ENCODE measurements at places on chromosomes 2 and 18. TPM values are rescaled to one million over a fixed set of nuclear protein-coding genes. Genes with fewer than 3 reads are reported as not detected.

Gene DSC2
- 4.1 TPM for polyA plus RNA-seq

Gene TRAK2
- 16.6 TPM for polyA plus RNA-seq

Gene CROCC2
- polyA plus RNA-seq: not detected

Gene LRRC30
- not detected for polyA plus RNA-seq

Gene GRHL1
- polyA plus RNA-seq: 2.3 TPM

Gene CEBPZOS
- 60.7 TPM for polyA plus RNA-seq

Gene IL36A
- not detected for polyA plus RNA-seq

Gene FABP1
- polyA plus RNA-seq: 1,596 TPM

Gene CAVIN2
- polyA plus RNA-seq: 17.9 TPM

DNA sequence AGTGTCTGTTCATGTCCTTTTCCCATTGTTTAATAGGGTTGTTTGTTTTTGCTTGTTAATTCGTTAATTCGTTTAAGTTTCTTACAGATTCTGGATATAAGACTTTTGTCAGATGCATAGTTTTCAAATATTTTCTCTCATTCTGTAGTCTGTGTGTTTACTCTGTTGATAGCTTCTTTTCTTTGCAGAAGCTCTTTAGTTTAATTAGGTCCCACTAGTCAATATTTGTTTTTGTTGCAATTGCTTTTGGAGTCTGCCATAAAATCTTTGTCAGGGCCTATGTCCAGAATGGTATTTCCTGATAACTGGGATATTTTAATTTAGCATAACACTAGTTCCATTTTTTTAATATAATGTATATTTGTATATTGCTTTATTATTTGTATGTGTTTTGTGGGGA, 1380.1 kb downstream of the SUCLG1 start:
- DNase-seq: no peak

DNA sequence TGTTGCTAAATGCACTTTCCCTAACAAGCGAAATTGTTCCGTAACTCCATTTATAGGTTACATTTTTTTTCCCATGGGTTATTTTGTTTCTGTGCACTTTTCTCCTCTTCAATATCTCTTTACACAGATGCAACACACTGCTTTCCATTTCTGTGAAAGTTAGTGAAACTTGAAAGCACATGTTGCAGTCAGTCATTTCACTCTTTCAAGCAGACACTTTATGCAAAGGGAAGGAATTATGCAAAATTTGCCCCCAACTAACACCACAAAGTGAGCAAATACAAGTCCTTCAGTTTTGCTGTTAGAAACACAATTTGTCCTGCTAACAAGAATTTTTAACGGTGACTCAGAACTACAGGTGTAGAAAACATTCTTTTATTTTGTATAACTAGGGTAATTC, 124.8 kb downstream of the PTH2R start:
- no peak for DNase-seq

- DNase-seq: no peak
Observed at GRCh38 chr2:199764273-199764800, 86.7 kb downstream of the FTCDNL1 start.

GRCh38 chr2:51105811-51106210, 73.9 kb upstream of the NRXN1 start:
- no peak for DNase-seq

DNA sequence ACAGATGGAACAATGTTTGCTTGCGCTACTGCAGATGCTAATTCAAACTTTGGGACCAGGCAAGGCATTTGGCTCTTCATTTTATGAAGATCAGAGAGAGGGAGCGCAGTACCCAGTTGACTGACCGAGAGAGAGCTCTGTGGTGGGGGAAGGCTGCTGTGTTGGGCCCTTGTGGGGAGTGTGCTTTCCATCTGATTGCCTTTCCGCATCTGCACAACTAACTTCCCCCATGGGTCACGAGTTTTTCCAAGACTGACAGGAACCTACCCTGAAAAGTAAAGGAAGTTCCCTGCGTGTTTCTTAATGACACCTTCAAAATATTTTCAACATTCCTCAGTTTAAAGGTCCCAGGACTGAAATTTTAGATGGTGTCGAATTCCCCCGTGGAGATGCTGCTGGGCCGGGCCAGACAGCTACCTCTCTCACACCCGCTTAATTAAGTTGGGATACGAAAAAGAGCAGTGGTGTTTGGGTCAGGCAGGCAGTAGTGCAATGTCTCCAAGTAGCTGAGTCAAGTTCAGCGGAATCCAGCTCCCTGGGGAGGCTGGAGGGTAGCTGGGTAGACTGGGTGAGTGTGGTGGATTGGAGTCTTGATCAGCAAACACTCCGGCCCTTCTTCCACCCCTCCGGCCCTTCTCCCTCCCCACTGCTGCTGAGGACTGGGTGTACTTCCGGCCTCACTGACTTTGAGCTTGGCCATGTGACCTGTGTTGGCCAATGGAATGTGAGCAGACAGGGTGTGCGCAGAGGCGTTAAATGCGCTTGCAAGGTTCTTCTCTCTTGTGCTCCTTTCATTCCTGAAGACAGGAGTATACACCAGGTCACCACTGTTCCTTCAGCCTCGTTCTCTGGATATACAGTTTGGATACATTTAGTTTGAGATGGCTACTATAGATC, 2.3 kb upstream of the ARHGAP25 start:
- DNase-seq: no peak

DNA sequence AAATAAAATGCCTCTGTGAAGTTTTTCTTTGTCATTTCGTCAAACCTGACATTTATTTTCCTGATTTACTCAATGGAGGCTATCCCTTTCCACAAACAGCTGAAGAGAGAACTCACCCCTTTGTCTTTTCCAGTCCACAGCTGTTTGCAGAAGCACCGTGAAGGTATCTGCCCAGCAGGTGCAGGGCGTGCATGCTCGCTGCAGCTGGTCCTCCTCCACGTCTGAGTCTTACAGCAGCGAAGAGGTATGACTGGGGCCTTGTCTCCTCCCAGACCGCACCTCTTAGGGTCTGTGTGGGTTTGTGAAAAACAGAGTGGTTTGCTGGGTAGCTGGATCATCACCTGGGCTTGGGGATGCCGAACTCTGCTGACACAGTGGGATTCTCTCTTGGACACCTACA, 9.7 kb downstream of the SPP2 start:
- no peak for DNase-seq

GRCh38 chr2:1272835-1273234, 140.4 kb upstream of the TPO start:
- DNase-seq: no peak

DNA sequence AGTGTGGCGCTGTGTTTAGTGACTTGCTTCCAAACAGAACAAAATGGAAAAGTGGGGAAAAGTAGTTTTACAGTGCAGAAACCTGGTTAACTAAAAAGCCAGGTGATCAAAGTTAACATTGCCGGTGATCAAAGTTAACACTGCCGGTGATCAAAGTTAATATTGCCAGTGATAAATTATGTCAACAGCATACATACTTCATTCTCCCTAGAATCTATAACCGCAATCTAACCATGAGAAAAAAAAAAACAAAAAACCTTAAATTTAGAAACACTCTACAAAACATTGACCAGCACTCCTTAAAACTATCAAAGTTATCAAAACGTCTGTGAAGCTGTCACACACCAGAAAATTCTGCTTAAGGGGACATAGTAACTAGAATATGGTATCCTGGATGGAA, 18.6 kb downstream of the MAP4K3 start:
- no peak for DNase-seq

DNA sequence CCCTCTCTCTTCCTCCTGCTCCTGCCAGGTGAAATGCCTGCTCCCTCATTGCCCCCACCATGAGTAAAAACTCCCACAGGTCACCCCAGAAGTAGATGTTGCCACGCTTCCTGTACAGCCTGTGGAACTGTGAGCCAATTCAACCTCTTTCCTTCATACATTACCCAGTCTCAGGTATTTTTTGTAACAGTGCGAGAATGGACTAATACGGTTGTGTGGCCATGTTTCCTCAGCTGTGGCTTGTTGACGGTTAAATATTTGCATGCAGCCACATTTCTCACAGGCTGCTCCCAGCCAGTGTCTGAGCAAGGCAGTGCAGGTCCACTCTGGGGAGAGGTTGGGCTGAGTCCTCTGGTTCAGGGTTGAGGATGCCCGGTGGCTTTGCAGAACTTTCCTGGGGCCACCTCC, 27.8 kb upstream of the COPS8 start:
- no peak for DNase-seq

DNA sequence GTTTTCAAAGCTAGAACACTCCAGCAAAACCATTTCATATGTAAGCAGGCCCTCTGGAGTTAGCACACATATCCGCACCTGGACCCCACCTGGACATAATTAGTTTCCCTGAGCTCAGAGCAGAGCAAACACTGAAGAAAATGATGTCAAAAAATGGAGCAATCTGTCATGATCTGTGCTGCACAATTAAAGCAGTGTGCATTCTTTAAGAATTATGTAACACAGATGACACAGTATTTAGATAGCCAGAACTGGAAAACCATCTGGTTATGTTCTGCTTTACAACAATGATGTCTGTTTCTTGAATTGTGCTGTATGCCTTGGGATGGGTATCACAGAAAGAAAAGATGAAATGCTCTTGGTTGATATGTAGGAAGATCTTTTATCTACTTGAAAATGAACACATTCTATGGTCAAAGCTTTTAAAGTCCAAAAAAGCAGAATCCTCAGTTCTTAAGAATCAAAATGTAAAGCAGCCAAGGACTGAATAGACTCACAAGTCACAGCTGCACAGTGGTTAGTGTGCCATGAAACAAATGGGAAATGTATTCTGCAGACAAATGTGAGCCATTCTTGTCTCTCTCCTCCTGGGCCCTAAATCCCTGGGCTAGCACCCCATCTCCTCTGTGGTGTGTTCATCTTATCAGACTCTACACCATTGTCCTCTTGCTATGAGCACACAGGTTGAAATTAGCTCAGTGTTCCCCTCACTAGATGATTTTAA, 36.8 kb downstream of the HRH4 start:
- peak; percentile 24 for DNase-seq

DNA sequence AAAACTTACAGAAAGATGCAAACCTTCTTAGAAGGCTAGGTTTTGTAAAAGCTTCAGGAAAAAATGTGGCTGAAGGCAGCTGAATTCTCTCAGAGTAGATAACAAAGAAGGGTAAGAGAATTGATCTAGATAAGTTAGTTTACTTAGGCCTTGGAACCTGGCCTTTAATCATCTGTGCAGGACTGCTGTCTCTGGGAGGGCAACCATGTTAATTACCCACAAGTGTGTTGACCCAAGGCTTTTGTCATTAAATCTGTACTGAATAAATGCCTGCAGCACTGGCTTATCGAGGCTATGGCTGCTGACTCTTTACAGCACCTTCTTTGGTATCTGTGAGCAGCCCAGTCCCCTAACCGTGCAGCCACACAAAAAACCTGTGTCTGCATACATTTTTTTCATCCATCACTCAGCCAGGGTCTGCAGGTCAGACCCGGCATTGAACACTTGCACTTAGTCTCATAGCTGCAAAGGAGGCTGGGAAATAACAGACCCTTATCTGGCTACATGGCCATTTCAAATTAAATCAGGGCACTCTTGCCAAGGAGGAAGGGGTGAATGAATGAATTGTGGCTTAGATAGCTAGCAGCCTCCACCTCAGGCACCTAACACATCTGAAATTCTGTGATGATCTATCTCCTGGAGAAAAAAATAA, 120.2 kb upstream of the MSH2 start:
- no peak for DNase-seq

DNA sequence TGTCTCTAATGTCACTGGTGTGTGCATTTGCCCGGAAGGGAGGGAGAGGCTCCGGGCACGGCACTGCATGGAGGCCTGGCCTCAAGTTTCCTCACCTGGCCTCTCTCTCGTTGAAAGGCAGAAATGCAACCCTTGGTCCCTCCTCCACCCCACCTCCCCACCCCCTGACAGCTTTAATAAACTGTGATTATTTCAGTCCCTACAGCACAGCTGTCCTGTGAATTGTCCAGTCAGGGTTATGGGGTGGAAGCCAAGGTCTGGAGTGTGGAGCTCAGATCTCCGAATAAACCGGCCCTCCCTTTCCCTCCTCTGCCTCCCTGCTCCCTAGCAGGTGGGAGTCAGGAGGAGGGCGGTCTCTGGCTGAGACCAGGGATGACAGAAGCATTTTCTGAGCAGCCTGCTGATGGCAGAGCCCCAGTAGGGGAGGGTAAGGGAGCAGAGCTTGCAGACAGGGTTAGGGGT, 199.2 kb upstream of the SMAD2 start:
- DNase-seq: peak; percentile 91

Measured in kidney (tissue), 22 donors.